NCI-H345 (cell line): ENCODE measurements at places on chromosomes 2 and 18.

DNA sequence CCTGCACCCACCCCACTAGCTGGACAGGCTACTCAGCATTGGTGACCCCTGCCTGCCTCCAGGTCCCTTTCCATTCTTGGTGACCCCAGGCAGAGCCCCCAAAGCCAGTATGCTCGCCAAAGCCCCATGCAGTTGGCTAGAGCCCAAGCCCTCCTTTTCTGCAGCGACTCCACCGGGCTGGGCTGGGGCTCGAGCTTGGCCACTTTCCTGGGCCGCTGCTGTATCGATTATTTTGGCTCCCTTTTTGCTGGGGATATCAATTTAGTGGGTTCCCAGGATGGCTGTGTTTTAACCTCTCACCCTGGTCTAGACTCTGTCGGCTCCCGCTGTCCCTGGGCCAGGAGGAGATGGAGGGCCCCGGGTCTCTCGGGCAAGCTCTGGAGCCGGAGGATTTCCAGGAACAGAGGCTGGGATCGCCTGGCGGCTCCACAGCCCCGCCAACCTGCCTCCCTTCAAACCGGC is 76.0 kb downstream of the SMAD7 start:
- no peak for DNase-seq

DNA sequence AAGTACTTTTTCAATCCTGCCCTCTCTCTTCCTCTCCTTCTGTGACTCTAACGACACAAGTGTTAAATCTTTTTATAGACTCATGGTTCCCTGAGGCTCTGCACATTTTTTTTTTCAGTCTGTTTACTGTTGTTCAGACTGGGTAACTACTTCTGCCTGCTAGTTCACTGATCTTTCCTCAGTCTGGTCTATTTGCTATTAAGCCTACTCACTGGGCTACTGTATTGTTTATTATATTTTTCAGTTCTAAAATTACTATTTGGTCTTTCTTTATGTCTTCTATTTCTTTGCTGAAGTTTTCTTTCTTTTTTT is 21.3 kb downstream of the PPP3R1 start:
- DNase-seq = no peak

DNA sequence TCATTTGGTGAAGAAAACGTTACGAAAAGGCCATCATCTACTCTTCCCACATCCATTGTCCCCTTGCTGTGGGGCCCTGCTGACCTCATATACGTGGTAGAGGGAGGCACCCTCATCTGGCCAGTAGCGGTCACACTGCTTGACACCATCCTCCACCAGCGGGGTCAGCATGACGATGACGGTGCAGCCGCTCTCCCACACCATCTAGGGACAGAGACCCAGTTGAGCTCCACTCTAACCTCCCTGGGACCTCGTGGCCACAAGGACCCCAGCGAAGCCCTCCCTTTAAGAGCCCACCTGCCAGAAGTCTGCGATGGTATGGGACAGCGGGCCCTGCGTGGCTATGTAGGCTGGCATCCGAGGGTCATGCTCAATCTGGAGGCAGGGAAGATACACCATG is 13.1 kb downstream of the PTPRN start:
- no peak for DNase-seq

GRCh38 chr2:85393836-85394235 is 16.3 kb downstream of the CAPG start:
- no peak for DNase-seq

- no peak for DNase-seq
Observed at GRCh38 chr18:7921938-7922587, 354.9 kb downstream of the PTPRM start.

- no peak for DNase-seq
Observed at GRCh38 chr2:36322108-36322507, 33.5 kb upstream of the CRIM1 start.

GRCh38 chr2:84293791-84294380 is 165.2 kb downstream of the SUCLG1 start:
- no peak for DNase-seq

DNA sequence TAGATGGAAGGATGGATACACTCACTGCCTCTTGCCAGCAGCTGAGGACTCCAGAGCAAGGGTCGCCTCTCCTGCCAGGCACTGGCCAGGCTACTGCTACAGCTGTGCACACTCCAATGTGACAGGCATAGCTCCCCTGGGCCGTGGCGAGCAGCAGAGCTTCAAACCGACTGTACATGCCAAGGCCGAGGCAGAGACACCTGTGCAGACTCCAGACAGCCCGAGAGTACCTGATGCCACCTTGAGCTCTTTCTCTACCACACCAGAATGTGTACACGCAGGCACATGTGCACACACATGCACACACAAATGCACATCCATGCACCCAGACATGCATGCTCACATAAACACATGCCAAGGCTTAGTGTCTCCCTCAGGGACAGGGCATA is 508.3 kb upstream of the MYT1L start:
- DNase-seq = no peak

GRCh38 chr2:236982693-236983455 is 102.8 kb upstream of the COPS8 start:
- DNase-seq = no peak

DNA sequence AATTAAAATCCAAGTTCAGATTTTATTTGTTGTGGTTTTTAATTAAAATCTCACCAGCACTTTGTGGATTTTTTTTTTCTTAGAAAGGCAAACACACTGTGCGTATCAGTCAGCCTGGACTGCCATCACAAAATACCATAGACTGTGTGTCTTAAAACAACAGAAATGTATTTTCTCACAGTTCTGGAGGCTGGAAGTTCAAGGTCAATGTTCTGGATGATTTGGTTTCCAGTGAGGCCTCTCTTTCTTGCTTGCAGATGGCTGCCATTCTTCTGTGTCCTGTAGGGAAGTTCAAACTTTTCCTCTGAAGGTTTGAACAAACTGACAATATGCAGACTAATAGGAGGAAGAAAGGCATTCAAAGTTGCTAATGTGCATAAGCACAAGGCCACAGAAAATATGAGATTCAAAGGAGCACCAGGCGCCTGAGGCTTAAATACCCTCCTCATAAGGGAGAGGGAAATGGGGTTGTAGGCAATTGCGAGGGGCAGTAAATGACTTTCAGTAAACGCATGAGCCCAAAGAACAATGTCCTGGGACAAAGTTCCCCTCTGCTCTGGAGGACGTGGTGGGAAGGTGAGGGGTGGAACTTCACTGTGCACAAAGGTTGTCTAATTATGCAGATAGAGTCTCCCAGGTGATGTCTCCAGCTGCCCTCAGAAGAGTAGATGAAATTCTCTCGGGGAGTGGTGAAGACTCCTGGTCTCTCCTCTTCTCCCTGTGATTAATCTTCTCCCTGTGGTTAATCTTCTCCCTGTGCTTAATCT is 26.5 kb upstream of the KCNF1 start:
- no peak for DNase-seq

DNA sequence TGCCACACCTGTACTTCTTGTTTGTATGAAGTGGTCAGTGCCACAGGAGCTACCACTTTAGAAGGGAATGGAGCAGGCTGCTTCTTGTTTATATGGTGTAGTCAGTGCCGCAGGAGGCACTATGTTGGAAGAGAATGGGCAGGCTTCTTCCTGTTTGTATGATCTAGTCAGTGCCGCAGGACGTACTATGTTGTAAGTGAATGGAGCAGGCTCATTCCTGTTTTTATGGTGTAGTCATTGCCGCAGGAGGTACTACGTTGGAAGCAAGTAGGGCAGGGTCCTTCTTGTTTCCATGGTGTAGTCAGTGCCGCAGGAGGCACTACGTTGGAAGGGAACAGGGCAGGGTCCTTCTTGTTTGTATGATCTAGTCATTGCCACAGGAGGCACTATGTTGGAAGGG is 27.3 kb downstream of the TPO start:
- no peak for DNase-seq

GRCh38 chr2:189545418-189545817 is 35.2 kb downstream of the SLC40A1 start:
- DNase-seq = no peak

DNA sequence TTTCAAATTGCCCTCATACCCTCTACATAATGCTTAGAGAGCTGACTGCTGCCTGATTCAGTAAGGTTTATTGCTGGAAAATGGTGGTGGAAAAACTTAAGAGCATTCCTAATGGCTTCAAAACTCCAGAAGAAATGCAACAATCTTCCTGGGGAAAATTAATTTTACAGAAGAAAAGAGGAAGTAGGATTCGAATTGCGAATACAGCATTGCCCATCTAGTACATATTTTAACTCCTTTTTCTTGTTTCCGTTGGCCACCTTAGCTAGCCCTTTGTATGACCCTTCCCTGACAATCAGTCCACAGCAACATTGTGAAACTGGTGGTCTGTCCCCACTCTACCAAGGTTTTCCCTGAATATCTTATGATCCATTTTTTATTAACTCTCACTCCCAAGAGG is 224.7 kb downstream of the MTX2 start:
- no peak for DNase-seq

- DNase-seq = no peak
Observed at GRCh38 chr2:111660811-111661210, 223.2 kb downstream of the ANAPC1 start.

GRCh38 chr2:217370391-217370790 is 510.5 kb upstream of the TNP1 start:
- DNase-seq = no peak
